Activated T-helper 9 cell treated with anti-CD3 and anti-CD28 coated beads, Interleukin-2, amount 50 U/mL, for 16 hours (primary cell): ENCODE measurements at places on chromosomes 11 and 22.

DNA sequence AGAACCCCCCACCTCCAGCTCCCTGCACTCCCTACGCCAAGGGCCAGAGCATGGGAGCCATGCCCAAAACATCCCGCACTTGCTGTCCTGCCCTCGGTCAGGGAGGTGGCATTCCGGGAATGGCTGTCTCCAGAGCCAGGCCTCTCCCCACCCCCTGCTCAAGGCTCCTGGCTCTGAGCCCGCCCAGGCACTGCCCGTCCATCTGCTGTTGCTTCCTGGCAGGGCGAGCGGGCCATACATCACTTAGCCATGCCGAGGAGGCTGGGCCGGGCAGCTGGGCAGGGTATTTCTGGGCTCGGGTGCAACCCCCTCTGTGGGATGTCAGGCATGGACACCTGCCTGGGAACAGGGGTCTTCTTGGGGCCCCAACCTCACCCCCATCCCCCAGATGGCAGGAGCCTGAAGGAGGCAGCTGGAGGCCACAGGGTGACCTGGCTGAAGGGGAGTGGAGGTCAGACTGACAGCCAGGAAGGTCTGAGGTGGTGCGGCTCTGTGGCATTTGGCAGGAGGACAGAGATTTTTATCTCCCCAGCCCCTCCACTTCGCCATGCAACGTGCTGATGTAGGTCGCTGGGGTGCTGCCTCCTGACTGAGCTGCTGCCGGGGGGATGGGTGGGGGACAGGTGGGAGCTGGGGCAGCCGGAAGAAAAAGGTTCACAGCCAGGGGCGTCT is 8.7 kb upstream of the CABP7 start:
- DNase-seq: no peak

DNA sequence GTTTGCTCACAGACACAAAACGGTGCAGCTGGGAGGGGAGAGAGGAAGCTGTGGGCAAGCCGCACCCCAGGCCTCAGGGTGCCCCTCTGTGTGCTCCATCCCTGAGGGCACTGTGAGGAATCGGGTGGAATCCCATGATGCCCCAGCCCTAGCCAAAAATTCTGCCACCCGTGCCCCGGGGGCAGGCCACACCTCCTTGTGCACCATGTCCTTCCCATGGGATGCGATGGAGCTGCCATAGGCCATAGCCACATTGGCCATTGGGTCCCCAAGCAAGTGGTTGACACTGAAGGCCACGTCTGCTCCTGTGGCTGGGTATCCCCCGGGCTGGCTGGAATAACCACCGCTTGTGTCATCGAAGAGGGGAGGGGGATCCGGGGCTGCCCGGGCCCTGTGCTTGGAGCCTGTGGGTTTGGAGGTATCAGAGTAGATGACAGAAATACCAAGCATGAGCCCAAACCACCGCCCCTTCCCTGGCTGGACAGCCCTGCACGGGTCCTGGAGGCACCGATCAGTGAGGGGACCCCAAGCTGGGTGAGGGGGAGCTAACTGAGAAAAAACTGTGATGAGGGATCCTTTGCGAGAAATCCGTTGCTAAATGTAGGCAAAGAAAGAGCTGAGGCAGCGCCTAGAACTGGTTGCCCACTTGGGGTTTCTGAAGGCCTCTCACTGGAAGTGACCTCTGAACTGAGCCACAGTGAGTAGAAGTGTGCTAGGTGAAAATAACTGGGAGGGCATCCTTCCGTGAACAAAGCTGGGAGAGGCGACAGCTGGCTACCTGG is 863 bp downstream of the YIF1A start:
- no peak for DNase-seq

- DNase-seq: no peak
Observed at GRCh38 chr22:43281394-43281793, 61.8 kb downstream of the SCUBE1 start.

- DNase-seq: no peak
Observed at GRCh38 chr11:64741375-64742086, 2.4 kb downstream of the RASGRP2 start.

GRCh38 chr11:118933486-118933885 is 7.8 kb upstream of the BCL9L start:
- DNase-seq: no peak

DNA sequence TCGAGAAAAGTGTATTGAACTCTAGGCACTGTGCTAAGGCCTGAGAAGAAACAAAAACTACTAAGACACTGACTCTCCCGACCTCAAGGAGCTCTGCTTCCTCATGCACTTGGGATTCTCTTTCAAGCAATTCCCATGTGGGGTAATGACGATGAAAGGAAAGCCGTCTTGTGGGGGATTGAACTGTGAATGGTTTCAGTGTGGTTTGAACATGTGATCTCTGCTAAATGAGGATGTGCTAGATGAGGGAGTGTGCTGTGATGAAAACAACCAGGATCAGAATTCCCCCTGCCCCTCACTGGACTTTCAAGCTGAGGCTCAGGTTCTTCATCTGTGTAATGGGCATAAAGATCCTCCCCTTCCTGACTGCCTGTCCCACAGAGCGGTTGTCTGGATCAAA is 74.9 kb downstream of the DEPDC5 start:
- no peak for DNase-seq

- DNase-seq: no peak
Observed at GRCh38 chr11:63289658-63290057, 46.3 kb upstream of the SLC22A25 start.

- DNase-seq: no peak
Observed at GRCh38 chr11:10751581-10751940, 515 bp downstream of the CTR9 start.

DNA sequence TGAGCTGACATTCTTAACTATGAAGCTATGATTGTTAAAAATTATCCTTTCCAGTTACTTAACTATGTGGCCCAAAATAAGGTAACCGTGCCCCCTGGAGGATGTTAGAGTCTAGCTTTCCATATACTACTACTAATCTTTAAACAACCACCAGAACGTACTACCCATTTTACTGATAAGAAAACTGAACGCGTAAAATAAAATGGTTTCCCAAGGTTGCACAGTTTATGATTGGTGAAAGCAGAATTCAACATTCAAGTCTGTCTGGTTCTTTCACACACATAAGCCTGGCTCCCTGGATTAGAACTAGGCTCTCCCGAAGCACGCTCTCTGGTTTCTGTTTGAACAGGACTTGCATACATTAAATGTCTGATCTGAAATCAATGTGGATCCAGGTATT is 437.8 kb upstream of the CCDC90B start:
- no peak for DNase-seq

DNA sequence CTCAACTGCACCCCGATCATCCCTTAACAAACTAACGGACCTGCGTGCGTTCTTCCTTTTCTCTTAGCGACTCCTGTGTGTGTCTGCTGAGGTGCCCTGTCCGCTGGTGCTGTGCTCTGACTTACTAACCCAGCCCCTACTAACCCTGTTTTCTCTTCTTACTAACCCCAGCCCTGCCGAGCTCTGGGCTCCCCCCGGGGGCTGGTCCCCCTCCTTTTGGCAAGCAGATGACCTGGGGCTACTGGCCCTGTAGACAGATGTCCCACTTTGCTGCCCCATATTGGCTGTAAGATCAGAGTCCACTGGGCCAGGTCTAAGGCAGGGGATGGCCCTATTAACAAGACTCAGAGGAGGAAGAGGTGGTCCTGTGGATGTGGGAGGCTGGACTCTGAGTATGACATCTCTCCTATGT is 14.7 kb downstream of the MIAT start:
- DNase-seq: no peak

- DNase-seq: no peak
Observed at GRCh38 chr11:16114978-16115871, 241.1 kb downstream of the SOX6 start.

DNA sequence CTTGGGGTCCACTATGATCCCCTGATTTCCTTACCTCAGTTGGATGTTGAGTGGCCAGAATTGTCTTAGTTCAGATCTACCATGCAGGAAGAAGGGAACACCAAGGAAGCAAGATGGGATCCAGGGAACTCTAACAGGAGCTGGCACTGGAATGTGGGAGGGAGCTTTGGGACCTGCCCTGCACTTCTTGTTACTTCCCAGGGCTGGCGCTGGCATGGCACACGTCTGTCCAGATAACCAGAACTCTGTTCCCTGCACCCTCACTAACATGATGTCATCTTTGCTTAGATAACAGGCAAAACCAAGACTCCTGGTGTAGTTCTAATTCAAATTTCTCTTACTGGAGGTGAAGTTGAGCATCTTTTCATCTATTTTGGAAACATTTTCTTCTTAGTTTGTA is 550.0 kb downstream of the MN1 start:
- no peak for DNase-seq

GRCh38 chr11:71575723-71576424 is 6.8 kb downstream of the KRTAP5-11 start:
- no peak for DNase-seq

GRCh38 chr22:41047801-41048211 is 44.6 kb upstream of the EP300 start:
- DNase-seq: no peak

- no peak for DNase-seq
Observed at GRCh38 chr11:101458161-101458560, 125.6 kb downstream of the TRPC6 start.

- no peak for DNase-seq
Observed at GRCh38 chr11:69560141-69560790, 78.8 kb downstream of the LINC01488 start.

DNA sequence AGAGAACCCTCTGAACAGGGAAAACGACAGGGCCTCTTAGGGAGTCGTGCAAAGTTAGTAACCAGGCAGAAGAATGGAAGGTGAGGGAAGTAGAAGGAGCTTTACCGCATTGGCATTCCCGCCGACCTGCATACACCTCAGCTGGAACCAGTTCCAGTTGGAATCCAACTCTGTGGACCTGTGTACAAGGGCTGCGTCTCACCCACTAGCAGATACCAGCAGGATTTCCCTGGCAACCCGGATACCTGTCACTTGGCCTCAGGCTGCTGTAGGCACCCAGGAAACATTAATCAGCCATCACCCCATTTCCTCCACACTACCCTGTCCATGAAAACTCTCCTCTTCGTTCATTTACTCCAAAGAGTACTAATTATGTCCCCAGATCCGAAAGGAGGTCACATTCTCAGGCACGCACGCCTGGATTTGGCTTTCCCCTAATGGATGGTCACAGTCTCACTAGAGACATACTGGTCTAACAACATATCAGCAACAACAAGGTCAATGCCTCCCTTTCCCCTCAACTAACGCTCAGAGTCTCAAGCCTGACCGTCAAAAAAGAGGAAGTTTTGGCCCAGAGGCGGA is 842 bp downstream of the ARFGAP2 start:
- DNase-seq: no peak

DNA sequence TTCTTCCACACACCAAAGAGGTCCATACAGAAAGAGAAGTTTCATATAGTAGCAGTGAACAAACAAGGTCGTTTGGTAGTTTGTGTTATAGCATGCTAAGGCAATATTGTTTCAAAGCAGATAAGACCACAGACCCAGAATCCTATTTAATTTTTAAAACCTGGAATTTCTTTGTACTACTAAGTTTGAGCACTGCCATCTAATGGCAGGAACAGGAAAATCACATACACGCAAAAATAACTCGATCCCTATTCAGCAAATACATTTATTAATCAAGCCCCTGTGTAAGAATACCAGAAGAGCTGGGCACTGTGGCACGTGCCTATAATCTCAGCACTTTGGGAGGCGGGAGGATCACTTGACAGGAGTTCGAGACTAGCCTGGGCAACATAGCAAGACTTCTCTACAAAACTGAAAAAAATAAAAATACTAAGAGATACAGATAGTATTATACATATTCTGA is 2.9 kb upstream of the BTBD10 start:
- no peak for DNase-seq

DNA sequence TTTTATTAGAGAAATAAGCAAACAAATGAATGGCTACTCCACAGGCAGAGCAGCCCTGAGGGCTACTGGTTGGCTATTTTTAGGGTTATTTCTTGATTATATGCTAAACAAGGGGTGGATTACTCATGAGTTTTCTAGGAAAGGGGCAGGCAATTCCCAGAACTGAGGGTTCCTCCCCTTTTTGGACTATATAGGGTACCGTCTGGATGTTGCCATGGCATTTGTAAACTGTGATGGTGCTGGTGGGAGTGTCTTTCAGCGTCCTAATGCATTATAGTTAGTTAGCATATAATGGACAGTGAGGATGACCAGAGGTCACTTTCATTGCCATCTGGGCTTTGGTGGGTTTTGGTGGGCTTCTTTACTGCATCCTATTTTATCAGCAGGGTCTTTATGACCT is 19.2 kb downstream of the SLC22A6 start:
- DNase-seq: no peak

DNA sequence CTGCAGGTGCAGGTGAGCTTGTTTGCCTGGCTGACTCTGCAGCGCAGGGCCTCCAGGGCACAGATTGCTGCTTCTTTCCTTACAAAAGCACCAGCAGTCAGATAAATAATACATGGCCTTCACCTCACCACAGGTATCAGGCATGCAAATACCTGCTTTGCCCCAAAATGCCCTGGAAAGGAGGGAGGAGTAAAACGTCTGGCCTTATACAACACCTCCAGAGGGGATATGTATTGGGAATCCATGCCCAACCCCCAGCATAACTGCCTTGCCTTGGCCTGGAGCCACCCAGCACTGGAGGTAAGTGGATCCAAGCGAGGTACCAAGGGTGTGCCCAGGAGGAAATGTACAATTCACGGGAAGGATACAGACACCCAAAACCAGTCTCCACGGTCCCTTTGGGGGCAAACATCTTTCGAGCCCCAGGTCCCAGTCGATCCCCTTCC is 860 bp downstream of the TMEM184B start:
- DNase-seq: no peak

GRCh38 chr11:12693479-12694182 is 19.4 kb downstream of the TEAD1 start:
- DNase-seq: no peak

GRCh38 chr11:120376547-120377182 is 40.5 kb downstream of the ARHGEF12 start:
- DNase-seq: no peak

DNA sequence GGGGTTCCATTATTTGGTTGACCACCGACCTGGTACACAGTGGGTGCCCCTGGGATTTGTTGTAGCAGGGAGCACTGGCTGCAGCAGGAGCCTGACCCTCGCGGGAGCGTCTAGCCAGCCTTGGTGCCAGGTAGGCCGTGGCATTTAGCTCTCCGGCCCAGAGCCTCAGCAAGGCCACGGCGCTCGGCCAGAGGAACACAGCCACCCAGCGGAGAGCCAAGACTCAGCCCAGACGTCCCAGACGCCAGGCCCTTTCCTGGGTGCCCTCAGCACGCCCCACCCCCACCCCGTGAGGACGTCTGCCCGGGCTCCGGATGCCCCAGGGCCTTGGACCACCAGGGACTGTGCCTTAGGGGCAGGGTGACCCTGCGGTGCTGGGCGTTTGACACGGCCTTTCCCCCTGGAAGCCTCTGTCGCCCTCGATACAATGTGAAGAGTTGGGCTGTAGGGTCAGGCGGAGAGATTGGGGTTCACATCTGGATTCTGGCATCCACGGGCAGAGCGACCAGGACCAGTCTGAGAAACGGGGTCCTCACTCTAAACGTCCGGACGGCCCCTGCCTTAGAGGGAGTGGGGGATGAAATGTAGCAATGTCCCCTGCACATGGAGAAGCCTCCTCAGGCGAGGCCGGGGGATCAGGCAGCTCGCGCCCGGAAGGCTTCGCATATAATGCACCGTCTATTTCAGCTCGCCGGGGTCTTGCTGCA is 99.2 kb upstream of the FGF3 start:
- DNase-seq: no peak
